K562 (cell line): ENCODE measurements at places on chromosomes 1 and 21.

DNA sequence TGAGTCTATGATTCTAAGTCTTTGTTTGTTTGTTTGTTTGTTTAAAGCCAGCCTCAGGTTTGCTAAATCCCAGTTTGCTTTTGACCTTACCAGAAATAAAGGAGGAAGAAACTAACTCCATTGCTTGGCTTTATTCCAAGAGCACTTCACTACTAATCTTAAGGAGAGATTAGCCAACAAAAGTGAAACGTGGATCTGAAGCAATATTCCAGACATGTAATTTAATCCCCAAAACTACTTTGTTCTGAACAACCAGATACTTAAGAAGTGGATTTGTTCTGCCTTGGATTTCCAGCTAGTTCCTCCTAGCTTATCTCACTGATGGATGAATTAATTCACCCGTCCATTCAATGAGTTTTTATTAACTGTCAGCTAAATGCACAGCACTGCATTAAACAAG is 15.9 kb upstream of the CEP350 start:
- H3K36me3 ChIP-seq, result no peaks in the 10 kb centered on the region
- no peaks in the 10 kb centered on the region for H3K27me3 ChIP-seq
- DNase-seq, result no peak

GRCh38 chr21:16047904-16048303 is 318.1 kb downstream of the USP25 start:
- no peaks in the 10 kb centered on the region for H3K36me3 ChIP-seq
- H3K27me3 ChIP-seq, result no peaks in the 10 kb centered on the region
- no peak overlapping the region for H3K27ac ChIP-seq
- no peak overlapping the region for H3K4me3 ChIP-seq

GRCh38 chr1:217379336-217379735 is 251.6 kb downstream of the GPATCH2 start:
- H3K27ac ChIP-seq, result no peak overlapping the region
- no peaks in the 10 kb centered on the region for H3K4me1 ChIP-seq
- H3K27me3 ChIP-seq, result no peaks in the 10 kb centered on the region
- no peaks in the 10 kb centered on the region for H3K36me3 ChIP-seq
- H3K4me3 ChIP-seq, result no peak overlapping the region
- no peak for DNase-seq

GRCh38 chr1:65416767-65417166 is 3.7 kb upstream of the LEPR start:
- H3K27ac ChIP-seq, result no peak overlapping the region; the same call in 1 of the 3 replicates
- H3K27me3 ChIP-seq, result no peaks in the 10 kb centered on the region
- peaks cover 28% of the 10 kb centered on the region for H3K36me3 ChIP-seq
- H3K4me3 ChIP-seq, result no peak overlapping the region

DNA sequence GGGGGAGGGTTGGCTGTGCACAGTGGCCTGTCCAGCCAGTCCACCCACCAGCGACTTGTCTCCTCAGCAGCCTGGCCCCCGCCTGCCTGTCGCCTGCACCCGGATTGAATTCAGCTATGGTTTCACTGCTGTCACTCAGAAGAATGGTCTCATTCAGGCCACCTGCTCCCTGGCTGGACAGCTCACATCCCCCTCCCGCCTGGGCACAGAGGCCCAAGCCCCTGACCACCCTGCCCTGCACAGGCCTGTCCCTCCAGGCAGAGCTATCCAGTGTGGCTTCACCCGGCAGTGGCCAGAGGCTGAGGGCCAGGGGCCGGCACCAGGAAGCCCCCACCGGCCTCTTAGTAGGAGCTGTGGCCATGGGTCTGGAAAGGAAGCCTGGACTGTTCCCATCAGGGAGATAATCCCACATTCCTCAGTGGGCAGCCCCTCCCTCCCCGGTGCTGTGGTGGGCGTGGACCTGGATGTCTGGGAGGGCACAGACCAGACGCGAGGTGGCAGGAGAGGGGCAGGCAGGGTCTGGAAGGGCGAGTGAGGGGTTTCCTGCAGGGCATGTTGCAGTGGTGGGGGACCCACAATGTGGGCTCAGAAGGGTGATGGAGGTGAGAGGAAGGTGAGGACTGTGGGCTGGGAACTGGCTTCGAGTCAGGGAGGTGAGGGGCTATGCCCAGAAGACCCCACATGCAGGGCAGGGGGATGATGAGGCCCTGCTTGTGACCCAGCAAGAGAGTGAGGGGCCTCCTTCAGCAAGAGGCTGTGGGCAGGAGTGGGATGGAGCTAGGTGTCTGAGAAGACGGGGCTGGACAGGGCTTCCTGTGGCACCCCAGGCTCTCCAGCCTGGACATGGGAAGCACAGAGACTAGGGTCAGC is 30.4 kb downstream of the WNT9A start:
- no peak overlapping the region for H3K4me3 ChIP-seq
- no peak for DNase-seq
- H3K4me1 ChIP-seq, result no peaks in the 10 kb centered on the region; the same call in 2 of the 3 replicates

DNA sequence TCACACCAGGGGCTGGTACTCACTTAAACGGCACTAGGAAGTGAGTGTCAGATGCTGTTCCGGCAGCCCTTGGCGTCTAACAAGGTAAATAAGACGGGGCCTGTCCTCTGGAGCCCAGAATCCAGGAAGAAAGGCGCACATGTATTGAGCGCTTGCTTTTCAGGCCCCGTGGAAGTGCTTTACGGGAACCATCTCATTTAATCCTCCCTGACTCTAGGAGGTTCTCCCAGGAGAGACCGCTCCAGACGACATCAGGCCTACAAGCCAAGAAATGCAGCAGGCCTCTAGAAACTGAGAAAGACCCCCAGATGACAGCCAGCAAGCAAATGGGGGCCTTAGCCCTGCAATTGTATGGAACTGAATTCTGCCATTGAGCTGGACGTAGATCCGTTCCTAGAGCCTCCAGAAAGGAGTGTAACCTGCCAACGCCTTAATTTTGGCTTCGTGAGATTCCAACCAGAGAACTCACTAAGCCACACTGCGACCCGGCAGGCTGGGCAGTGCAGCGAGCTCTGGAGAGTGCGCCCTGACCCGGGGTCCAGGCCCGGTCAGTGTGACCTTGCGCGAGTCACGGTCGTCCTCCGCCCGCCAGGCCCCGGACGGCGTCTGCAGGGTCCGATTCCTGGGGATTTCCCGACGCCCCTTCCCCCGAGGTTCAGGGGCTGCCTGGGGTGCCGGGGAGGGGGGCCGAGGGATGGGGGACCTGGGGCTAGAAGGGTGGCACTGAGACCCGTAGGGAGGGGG is 532 bp upstream of the MANEAL start:
- DNase-seq, result no peak
- H3K4me3 ChIP-seq, result no peak overlapping the region
- H3K36me3 ChIP-seq, result no peaks in the 10 kb centered on the region
- no peaks in the 10 kb centered on the region; the same call in 2 of the 3 replicates for H3K4me1 ChIP-seq
- peaks cover 50% of the 10 kb centered on the region for H3K27me3 ChIP-seq

DNA sequence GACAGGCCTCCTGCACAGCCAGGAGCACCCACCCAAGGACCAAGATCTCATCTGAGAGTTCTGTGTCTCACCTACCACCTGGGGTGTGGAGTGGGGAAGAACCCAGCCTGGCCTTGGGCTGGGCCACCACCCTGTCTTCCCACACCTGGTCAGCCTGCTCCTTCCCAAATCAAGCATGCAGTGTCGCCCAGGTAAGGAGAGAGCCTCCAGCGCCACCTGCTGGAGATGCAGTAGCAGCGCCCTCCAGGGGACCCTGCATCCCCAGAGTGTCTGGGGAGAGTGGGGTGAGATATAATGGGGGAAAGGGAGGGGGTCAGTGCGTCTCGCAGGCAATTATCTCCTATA is 32.3 kb downstream of the KIAA2013 start:
- H3K36me3 ChIP-seq, result no peaks in the 10 kb centered on the region
- peaks cover 6% of the 10 kb centered on the region; the same call in 2 of the 3 replicates for H3K4me1 ChIP-seq
- H3K4me3 ChIP-seq, result no peak overlapping the region
- peak; percentile 88 for DNase-seq

- H3K4me1 ChIP-seq, result peaks cover 21% of the 10 kb centered on the region
- no peaks in the 10 kb centered on the region for H3K36me3 ChIP-seq
- no peaks in the 10 kb centered on the region for H3K27me3 ChIP-seq
- H3K27ac ChIP-seq, result no peak overlapping the region
Measured at GRCh38 chr1:116765962-116766361, 11.7 kb downstream of the CD2 start.

DNA sequence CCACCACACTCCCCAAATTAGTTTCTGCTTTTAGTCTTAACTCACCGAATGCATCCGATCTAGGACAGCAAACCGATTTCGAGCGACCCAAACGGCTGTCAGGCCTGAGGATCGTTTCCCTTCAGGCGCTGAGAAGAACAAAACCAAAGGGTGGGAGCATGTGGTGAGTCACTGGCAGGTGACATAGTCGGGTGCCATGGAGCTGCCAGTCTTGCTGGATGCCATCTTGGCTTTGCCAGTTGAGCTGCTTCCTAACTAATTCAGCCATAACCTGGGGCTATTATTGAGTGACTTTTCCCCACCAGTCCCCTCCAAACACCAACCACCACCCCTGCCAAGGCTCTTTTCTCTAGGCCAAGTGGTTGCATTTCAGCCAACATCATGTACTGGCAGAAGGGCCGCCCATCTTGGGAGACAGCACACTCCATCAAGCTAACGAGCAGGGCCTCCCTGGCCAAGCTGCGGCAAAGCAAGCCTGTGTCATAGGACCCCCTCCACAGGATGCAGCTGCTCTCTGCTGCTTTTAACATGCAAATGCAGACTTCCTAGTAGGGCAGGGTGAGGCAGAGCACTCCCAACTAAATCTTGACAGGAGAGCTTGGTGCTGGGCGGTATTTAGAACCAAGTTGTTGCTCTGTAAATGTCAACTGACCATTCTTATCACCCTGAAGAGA is 22.3 kb upstream of the PEX19 start:
- H3K4me3 ChIP-seq, result no peak overlapping the region
- H3K36me3 ChIP-seq, result peaks cover 88% of the 10 kb centered on the region
- no peak for DNase-seq
- H3K27me3 ChIP-seq, result no peaks in the 10 kb centered on the region

DNA sequence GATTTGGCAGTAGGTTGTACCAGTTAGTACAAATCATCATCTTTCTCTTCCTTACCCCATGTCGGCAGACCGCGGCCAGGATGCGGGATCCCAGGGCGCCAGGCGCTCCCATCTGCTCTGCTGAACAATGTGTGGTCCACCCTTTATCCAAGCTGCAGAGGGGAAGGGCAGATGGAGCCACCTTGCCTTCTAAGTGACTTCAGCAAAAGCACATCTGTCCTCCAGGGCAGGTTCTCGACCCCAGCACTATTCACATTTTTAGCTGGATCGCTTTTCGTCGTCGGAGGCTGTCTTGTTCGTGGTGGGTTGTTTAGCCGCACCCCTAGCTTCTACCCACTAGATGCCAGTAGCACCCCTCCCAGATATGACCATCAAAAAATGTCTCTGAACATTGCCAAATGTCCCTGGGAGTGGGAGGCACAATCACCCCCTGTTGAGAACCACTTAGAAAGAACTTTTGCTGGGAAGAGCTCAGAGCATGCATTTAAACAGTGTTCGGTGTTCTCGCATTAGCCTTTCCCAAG is 58.1 kb upstream of the SIM2 start:
- DNase-seq, result no peak
- no peak overlapping the region for H3K4me3 ChIP-seq
- peaks cover 20% of the 10 kb centered on the region for H3K27me3 ChIP-seq
- H3K27ac ChIP-seq, result no peak overlapping the region

DNA sequence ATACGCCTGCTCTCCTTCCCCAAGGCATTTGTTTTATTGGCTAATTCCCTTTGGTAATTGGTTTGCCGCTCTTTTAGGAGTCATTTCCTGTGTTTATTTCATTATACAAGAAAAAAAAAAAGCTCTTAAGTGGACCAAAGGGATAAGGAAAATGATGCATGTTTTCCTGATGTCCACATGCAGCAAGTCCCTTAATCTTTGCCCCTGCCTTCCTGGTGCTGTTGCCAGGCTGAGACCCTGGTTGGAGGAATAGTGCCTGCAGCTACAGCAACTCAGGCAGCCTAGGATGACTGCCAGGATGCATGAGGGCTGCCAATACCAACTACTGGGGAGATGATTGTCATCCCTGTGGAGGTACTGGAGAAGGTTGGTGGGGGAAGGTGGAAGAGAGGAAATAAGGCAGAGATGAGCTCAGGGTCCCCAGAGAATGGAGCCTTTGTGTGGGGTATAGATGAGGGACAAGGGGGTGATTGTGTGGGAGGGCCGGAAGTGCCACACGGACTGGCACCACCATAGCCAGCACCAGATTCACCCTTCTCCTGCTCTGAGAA is 6.1 kb upstream of the GATAD2B start:
- H3K27me3 ChIP-seq, result no peaks in the 10 kb centered on the region
- no peak overlapping the region for H3K27ac ChIP-seq
- H3K36me3 ChIP-seq, result peaks cover 36% of the 10 kb centered on the region; the same call in 2 of the 3 replicates
- no peak for DNase-seq
- H3K4me3 ChIP-seq, result no peak overlapping the region

- peak overlapping the region; percentile 98 for H3K27ac ChIP-seq
- no peaks in the 10 kb centered on the region for H3K27me3 ChIP-seq
- DNase-seq, result no peak
Measured at GRCh38 chr1:184052750-184053149, 1.2 kb downstream of the TSEN15 start.

DNA sequence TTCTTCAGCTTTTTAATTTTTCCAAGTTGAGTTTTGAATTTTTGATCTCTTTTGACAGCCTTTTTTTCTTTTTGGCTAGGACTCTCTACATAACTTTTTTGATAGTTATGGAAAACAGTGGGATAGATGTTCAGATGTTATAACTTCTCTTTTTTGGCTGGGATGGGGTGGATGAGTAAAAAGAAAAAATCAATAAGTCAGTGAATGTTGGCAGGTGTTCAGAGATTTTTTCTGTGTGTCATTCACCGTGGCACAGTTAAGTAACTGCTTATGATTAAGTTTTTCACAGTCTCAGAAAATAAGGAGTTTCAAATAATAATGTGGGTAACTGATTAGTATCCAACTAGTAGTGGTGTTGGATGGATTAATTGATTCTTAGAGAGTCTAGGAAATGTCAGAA is 24.0 kb downstream of the HS2ST1 start:
- peak overlapping the region; percentile 64; the same call in 2 of the 3 replicates for H3K27ac ChIP-seq
- no peaks in the 10 kb centered on the region for H3K27me3 ChIP-seq
- no peak for DNase-seq
- H3K36me3 ChIP-seq, result no peaks in the 10 kb centered on the region

- H3K27ac ChIP-seq, result no peak overlapping the region
- H3K36me3 ChIP-seq, result no peaks in the 10 kb centered on the region
- no peaks in the 10 kb centered on the region for H3K4me1 ChIP-seq
- peaks cover 60% of the 10 kb centered on the region for H3K27me3 ChIP-seq
- no peak overlapping the region for H3K4me3 ChIP-seq
Measured at GRCh38 chr1:157176591-157177121, 38.5 kb upstream of the ETV3 start.
